ENCODE measurements at places on chromosomes 4 and X.

DNA sequence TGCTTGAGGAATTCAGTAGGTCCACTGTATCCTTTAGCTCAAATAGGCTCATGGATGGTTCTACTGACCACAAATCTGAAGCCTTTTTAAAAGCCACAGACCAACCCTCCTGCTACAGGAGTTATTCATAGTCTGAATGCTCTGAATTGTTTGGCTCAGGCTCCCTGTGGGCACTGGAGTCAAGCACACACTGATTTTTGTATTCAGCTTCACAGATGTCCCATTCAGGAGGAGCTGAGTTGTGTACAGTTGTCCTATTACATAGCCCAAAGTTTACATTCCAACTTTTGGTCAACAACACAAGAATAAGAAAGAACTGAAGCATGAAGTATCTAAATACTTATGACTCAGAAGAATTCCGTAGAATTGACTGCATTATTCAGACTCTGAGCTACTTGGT is 243.9 kb downstream of the UNC5C start:
- no peak for DNase-seq

DNA sequence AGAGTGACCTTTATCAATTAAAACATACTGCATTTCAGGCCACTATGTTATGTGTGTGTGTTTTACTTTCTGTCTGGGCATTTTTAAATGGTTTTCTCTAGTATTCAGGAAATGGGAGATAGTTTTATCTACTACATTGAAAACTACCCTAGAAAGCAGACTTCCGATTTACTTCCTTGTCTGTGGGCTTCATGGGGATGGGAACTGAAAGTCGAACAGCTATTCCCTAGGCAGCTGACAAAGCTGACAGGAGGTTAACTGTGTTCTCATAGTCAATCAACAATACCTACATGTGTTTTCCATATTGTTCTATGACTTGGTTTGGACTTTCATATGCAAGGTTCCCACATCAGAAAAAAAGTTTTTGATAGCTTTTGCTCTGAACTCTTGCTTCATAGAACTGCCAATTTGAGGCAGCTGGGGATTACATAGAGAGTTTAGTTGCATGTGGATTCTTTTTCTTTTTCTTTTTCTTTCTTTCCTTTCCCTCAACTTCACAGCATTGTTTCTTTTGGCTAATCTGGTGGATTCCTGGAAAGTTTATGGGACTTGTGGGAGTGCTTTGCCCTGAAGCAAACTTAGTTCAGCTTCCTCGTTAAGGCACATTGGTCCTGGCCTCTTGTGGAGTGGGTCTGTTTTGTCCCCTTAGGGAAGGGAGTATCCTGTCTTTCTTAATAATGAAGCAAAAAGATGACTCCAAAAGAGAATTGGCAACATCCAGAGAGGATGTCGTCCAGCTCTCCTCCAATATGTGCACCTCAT is 327.1 kb upstream of the GIMD1 start:
- no peak for DNase-seq

- DNase-seq = no peak
These were observed 131.8 kb downstream of the AFF1 start for GRCh38 chr4:87066403-87067123.

DNA sequence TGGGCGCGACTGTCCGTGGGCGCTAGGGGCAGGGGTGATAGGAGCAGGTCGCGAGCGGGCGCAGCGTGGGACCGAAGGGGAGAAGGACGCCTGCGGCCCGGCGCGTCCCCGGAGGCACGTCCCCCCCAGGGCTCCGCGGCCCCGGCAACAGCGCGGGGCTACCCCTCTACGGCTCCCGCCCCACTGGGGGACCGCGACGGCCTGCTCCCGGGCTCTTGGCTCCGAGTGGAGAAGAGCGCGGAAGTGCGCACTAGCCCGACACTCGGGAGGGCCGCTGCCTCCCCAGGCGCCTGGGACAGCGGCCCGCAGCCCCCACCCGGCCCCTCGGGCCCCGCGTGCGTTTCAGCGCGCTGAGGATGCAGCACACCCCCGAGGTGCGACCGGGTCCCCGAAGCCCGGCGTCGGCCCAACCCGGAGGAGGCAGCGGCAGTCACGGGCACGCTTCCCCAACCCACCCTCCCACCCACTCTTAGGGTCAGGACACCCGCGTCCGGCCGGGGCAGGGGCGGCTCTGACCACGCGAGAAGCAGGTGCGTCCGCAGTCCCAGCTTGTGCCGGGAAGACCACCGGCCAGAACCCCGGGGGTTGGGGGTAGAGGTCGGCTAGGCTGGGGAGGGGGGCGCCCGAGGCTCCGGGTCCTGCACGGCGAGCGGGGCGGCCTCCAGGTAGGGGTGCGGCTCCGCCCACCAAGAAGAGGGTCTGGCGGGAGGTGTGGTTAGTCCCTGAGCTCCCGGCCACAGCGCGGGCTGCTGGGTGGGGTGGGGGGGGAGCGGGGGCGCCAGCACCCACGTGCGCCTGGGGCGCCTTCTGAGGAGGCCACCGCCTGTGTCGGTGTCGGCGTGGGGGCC is 18.5 kb upstream of the NAT8L start:
- DNase-seq = no peak

DNA sequence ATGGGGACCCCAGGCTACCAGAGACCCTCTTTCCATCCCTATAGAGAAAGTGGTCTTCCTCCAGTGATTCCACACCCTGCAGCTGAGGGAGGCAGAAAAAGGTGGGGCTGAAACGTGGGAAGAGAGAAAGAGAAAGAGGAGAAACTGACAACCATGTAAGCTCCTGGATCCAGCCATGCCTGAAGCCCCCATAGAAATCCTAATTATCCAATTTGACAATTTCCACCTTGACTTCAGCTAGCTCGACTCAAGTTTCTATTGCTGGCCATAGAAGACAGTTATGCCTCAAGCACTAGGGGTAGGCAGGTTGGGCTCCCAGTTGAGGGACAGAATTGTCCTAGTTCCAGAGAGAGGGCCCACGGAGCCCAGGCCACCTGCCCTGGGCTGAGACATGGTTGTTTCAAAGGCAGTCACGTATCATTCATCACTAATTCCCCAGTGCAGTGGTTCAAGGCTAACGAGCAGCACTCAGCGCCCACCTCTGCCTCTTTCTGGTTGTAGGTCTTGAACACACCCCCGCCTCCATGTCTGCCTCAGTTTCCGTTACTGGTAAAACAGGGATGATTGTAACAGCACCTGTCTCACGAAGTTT is 39.8 kb upstream of the ASMTL start:
- no peak for DNase-seq

DNA sequence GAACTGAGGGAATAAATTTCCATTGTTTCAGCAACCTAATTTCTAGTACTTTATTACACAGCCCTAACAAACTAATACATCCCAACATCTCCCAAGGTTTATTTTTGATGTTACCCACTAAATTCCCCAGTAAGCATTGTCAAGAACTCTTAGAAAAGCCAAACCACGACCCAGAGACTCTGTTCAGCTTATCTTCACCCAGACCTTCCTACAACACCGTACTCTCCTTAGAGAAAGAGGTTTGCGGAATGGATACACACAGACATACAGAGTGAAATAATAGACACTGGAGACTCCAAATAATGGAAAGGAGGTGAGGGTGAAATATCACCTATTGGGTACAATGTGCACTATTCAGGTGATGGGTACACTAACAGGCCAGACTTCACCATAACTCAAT is 75.6 kb downstream of the LRBA start:
- DNase-seq = no peak

DNA sequence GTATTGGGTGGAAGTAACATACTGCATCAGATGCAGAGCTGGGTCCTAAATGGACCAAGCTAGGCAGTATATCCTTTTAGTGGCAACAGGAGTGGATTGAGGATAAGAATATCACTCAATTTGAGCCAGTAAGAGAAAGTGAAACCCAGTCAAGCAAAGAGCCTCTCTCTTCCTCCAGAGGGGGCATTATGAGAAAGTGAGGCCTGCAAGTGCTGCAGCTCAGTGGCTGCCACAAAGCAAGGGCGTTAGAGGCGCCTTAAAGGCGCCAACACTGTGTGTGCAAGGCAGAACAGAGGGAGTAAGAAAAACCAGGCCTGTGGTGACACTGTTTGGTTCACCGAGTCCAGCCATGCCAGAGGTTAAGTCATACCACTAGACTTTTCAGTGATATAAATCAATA is 17.5 kb downstream of the STX18 start:
- no peak for DNase-seq

GRCh38 chr4:38371391-38371851 is 292.6 kb upstream of the KLF3 start:
- DNase-seq = no peak

- no peak for DNase-seq
These were observed 6.6 kb downstream of the KLHL15 start for GRCh38 chrX:24020306-24020876.

DNA sequence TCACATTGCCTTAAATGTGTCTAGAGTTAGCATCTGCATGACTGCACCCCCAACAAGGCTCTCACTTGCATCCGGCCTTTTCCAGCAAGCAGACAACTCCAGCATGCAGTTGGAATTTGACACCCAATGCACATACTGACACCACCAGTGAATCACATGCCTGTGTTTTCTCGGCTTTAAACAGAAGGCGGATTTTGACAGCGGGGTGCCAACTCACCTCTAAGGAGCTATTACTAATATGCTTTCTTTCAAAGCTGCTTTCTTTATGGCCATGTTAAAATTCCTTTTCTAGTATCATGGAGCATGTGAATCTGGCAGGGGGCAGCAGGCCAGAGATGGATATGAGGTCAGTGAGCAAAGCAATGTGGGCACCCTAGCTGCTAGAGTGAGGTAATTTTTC is 78.0 kb upstream of the CLNK start:
- no peak for DNase-seq

DNA sequence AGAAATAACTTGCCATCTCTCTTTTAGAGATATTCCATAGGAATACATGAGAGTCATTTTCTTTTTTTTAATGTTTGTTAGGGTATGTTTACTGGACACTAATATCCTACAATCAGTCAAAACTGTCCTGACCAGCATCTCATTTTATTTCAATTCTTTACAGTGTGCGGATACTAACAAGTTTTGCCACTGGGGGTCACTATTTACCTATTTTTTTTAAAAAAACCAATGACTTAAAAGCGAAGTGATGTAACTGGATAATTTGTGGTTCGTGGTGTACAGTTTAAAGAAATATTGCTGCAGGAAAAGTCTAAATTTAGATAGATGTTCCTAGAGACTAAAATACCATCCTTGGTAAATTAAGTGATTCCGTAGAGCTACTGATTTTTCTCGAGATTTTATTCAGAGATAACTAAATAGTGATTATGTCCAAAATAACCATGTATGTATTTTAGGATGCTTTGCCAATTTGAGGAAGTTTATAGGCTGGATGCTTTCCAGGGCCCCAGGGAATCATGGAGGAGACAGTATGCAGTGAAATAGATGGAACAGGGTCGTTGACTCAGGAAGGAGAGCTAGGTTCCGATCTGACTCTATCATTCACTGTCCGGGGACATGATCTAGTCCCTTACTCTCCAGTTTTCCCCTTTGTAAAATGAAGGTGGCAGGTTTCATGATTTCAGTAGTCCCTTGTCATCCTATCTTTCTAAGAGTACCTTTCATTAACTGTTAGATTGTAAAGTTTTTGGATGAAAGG is 34.0 kb upstream of the GNPDA2 start:
- DNase-seq = no peak

- peak; percentile 77 for DNase-seq
These were observed at the start of gene QDPR for GRCh38 chr4:17511950-17512795. QDPR (minus strand) TSS chr4:17512090; CDS start chr4:17512054, 36 bp downstream.

DNA sequence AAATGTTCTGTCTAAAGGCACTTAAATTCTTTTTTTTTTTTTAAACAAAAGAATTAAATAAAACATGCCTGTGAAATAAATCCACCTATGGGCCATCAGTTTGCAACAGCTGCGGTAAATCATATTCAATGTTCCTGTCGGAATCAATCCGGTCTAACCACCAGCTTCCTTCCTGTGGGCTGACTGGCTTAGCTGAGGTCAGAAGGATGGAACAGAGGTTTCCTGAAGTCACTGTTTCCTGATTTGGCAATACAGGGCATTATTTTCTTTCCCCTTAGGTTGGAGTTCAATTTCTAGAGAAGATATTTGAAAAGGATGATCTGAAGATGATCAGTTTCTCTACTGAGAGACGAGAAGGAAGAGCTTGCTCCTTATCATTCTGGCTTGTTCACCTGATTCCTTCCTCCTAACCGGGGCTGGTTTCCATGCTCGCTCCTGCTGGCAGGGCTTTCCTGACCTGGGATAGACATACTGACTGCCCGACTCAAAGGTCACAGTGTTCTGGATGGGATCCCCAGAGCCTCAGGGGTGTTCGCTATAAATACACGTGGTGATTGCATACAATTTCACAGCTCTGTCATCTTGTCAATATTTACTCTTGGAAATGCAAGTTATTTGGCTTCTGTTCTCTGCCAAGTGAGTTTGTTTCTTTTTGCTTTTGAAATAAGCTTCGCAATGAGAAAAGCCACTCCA is 21.7 kb downstream of the PDLIM3 start:
- no peak for DNase-seq

- DNase-seq = no peak
These were observed 60.2 kb upstream of the GPC4 start for GRCh38 chrX:133475521-133475920.

- DNase-seq = no peak
These were observed 122.7 kb downstream of the CCNB3 start for GRCh38 chrX:50327235-50327634.

DNA sequence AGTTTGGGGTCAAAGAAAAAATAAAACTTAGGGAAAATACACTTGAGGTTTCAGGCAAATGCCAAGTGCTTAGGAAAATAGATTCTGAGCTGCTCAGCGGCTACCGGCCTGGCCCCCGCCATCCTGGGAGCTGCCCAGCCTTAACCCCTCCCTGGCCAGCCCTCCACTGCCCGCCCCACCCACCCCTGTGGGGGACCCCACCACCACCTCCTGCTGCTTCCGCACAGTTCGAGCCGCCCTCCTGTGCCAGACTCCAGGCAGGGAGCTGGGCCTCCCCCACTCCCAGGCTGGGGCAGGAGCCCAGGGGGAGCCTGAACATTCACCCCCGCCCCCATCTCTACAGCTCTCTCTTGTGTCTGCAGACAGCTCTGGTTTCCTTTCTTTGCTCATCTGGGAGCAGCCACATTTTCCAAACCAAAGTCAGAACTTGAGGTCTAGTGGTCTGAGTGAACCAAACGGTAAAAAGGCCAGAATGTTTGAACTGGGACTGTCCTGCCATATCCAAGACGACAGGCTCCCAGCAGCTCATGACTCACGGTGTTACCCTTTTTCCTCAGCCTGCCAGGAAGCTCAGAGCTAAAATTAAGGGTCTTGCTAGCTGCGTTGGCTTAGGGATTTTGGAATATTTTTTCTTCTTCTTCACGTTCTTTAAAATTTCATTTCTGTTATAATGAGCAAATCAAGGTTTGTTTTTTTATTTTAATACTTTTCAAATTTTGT is 4.7 kb upstream of the FGFR3 start:
- no peak for DNase-seq

DNA sequence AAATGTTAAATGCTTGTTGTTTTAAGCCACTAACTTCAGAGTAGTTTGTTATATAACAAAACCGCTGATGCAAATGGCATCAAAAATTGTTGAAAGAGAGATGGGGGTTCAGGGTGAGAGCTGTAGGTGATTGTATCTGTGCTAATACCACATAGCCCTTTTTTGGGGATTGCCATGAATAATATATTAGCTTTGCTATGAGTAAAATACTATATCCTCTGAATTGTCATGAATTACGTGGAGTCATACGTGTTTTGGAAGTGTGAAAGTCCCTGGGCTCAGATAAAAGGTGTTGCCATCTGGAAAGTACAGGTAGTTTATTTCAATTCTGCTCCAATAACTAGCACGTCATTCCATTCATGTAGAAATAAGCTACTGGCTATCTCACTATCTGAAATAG is 30.6 kb downstream of the DYNLT3 start:
- DNase-seq = no peak

- DNase-seq = no peak
These were observed 12.1 kb downstream of the CXCL8 start for GRCh38 chr4:73752424-73752823.
